Stimulated activated CD4-positive, alpha-beta T cell treated with anti-CD3 and anti-CD28 coated beads, Interleukin-4, amount 100 ng/mL, for 4 hours (primary cell): ENCODE measurements at places on chromosomes 12 and 14.

GRCh38 chr14:62691647-62692489 is 353.4 kb downstream of the KCNH5 start:
- DNase-seq = no peak

DNA sequence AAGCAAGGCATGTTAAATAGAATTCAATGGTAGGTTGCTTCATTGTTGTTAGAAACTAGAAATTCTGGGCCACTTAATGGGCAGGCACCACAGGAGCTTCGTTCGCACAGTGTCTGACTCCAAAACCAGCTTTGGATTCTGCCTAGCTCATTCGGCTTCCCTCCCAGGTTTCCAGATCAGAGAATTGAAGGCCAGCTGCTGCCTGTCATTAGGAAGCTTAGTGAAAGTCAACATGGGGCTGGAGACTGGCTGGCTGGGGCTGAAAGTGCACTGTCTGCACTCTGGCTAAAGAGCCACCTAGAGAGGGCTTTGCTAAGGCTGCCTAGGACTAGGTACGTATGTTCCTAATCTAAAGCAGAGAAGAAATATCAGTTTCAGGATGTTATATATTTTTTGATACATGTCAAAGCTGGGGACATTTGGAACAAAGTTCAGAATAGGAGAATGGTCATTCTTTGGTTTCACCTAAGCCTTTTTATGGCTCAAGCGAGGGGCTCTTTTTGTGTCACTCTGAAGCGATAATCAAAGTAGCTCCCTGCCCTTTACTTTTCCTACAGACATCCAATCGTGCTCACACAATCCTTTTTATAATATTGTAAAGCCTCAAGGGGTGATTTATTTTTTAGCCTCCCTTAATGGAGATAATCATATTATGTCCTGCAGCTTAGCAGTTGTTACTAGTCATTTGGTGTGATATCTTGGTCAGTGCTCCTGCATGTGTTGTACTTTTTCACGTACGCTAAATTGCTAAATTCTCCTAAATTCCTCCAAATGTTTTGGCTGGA is 238.5 kb upstream of the NAV3 start:
- DNase-seq = no peak

DNA sequence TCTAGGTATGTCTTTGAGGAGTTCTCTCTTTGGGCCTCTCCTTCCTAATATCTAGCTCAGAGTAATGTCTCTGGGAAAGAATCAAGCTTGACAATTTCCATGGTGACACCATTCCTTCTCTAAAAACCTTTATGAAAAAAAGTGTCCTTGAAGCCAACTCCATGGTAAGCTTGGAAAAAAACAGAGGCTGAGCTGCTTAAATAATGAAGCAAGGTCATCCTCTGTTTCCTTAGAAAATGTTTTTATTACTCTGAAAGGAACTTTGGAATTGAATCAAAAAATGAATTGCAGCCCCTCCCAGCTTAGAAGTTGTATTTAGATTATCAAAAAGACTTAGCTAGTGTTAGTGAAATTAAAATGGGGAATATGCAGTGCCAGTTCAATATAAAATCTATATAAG is 166.1 kb upstream of the KITLG start:
- DNase-seq = no peak

DNA sequence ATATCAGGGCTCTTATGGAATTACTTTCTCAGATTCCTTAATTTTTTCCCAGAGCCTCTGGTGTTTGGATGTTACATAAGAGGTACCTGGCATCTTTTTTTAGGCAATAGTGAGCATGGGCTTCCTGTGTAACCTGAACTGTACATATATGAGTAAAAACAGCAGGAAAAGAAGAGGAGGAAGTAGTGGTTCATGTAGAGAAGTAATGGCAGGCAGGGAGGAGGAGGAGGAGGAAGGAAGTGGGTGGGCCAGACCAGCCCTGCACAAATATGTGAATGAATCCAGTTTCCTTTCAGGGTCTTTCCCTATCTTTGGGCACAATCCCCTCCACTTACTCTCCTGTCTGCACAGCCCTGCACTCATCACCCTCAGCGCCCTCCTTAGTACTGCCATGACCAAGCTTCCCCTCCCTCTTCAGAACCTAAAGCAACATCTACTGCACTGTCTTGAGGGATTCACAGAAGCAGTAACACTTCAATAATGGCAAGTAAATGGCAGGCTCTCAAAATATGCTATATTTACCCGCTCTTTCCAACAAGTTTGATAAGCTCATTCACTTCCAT is 40.9 kb upstream of the GSG1 start:
- DNase-seq = no peak

GRCh38 chr12:121814429-121815119 is 10.8 kb downstream of the SETD1B start:
- DNase-seq = no peak

- DNase-seq = no peak
Observed at GRCh38 chr12:5063149-5063548, 19.5 kb downstream of the KCNA5 start.

GRCh38 chr12:106629797-106630659 is 47.2 kb downstream of the RFX4 start:
- DNase-seq = no peak

- no peak for DNase-seq
Observed at GRCh38 chr14:104344818-104345620, 206.6 kb downstream of the KIF26A start.

DNA sequence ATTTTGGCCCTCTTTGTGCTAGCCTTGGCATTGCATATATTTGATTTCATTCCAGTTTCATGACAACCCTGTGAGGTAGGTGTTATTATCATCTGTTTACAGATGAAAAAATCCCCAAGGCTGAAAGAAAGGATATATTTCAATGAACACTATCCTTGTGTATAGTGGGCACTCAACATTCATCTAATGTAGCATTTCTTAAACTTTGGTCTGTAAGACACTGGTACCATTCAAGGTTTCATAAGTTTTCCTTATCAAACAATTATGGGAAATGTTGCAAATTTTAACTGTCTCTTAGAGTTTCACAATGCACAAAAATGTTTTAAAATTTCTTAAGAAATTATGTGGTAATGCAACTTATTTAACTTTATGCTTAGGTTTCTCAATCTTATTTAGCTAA is 44.3 kb downstream of the ATP23 start:
- no peak for DNase-seq

GRCh38 chr14:21395450-21395849 is 11.6 kb upstream of the SUPT16H start:
- no peak for DNase-seq

DNA sequence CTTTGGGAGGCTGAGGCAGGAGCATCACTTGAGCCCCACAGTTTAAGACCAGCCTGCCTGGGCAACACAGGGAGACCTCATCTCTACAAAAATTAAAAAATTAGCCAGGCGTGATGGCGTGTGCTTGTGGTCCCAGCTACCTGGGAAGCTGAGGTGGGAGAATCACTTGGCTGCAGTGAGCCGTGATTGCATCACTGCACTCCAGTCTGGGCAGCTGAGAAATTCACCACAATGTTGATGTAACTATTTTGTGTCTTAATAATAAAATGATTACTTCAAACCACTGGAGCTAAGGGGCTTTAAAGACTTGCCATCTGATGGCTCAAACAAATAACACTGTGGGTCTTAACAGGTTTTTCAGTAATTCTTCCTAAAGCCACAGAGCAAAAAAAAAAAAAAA is 10.8 kb downstream of the ERH start:
- no peak for DNase-seq
